ENCODE measurements at places on chromosomes 2 and 18.

DNA sequence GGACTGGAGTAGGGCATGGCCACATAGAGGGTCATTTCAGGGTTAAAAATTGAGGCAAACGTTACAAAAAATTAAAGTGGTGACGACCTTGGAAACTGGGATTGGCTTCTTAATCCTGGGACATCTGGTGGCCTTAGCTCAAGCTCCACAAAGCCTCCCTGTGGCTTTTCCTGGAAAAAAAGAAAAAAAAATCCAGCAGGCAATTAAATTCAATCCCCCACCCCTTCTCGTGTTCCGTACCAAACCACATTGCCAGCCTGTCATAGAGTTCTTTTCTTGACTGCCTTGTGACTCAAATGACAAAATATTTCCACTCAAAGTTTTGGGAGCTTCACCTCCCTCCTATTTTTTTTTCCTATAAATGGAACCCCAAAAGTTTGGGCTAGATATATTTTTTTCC is 195.6 kb downstream of the HRH4 start:
- no peak for DNase-seq

GRCh38 chr2:75464348-75464946 is 96.3 kb downstream of the EVA1A start:
- DNase-seq, result no peak

DNA sequence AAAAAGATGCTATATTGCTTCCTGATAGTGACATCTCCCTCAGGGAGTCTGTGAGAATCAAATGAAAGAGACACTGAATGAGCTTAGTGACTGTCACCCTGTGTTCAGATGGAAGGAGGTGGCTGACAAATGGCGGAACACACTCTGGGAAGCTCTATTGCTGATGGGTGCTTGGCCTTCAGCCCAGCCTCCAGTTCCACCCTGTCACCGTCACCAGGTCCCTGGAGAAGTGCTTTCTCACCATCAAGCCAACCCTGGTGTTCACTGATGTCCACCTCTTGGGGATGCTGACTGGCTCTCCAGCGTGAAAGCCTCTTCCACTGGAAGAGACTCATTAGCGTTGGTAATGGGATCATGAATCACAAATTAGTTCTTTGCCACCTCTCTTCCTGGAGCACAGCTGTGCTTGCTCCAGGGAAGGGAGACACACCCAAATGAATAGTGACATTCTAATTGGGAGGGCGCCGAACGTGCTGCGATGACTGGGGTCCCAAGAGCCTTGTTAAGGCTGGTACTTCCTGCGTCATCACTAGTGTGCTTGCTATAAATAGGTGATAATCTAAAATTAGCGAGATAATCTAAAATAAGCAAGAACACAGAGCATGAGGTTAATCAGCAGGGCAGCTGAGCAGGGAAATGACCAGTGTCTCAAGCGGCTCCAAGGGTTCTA is 154.0 kb downstream of the CLIP4 start:
- DNase-seq, result no peak

- no peak for DNase-seq
These were observed 187.5 kb upstream of the ACVR2A start for GRCh38 chr2:147657086-147658000.

DNA sequence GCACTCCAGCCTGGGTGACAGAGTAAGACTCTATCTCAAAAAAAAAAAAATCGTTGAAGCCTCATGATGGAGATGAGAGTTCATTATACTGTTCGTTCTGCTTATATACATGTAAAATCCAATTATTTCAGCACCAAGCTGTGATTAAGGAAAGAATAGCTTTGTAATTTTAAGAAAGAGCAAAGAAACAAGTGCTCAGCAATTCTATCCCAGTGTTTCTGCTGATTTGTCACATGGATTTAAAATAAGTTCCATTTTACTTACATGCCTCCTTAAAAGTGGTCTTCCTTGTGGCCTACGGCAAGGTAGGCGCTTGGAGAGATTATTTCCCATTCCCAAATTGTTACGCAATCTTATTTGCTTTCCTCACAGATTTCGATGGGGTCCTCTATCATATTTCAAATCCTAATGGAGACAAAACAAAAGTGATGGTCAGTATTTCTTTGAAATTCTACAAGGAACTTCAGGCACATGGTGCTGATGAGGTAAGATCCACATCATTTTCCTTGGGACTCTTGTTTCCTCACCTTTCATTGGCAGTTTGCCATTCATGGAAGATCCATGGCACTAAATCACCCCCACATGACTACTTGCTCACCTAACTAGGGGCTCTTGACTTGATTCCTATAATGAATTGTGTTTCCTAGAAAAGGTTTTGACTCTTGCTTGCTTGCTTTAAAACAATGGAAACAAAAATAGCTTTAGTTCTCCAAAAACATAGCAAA is 11.5 kb downstream of the ARPC2 start:
- DNase-seq, result no peak

DNA sequence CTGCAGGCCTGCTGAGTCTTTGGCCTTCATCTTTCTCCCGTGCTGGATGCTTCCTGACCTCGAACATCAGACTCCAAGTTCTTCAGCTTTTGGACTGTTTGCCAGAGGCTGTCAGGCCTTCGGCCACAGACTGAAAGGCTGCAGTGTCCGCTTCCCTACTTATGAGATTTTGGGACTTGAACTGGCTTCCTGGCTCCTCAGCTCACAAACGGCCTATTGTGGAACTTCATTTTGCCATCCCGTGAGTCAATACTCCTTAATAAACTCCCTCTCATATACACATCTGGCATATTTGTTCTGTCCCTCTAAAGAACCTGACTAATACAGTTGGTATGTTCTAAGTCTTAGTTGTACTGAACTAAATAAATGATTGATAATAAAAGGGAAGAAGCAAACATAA is 702.8 kb upstream of the LINC00305 start:
- DNase-seq, result no peak

DNA sequence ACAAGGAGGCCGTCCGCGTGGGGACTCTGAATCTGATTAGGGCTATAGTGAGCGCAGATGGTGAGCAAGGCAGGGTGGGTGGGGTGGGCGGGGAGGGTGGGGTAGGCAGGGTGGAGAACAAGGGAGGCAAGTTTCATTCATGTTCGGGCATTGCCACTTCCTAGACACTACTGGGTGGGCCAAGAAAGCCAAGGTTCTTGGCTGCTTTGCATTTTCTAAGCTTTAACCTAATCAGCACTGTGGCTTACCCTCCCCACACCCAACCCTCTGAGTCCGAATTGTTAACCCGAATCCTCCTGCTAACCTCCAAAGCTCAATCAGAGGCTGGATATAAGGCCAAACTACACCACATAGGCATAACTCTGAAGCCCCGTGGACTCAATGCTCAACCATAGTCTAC is 18.1 kb downstream of the MROH2A start:
- DNase-seq, result no peak

DNA sequence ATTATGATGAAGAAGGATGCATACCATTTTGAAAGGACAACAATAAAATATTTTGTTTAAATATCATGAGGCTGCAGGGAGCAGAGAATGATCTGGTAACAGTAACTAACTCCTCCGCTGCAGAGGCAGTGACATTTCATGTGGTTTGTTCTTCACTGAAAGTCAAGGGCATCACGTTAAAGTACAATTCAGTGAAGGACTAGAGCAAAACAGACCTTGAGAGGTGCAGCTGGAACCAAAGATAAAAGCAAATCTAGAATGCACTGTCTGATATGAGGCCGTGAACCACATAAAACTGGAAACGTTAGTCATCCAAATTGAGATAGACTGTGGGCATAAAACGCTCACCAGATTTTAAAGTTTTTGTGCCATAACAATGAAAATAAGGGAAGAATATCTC is 522.9 kb upstream of the TNP1 start:
- DNase-seq, result no peak

- DNase-seq, result no peak
These were observed 62.8 kb upstream of the RNF152 start for GRCh38 chr18:61955644-61956043.

DNA sequence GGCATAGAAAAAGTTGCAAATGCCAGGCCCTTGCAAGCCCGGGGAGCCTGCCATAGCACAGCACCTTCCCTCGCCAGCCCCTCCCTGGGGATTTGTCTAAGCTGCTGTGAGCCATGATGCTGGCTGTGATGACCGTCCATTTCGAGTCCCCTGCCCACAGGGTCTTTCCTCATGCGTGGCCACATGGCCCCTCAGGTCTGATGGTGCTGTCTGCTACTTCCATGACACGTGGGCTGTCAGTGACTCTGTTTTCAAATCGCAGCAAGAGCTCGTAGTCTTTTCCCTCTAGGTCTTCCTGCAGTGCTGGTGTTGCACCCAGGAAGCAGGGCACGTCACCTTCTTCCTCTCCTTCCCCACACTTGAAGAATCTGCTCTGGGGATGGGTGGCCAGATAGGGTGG is 15.5 kb upstream of the GNAL start:
- DNase-seq, result no peak

DNA sequence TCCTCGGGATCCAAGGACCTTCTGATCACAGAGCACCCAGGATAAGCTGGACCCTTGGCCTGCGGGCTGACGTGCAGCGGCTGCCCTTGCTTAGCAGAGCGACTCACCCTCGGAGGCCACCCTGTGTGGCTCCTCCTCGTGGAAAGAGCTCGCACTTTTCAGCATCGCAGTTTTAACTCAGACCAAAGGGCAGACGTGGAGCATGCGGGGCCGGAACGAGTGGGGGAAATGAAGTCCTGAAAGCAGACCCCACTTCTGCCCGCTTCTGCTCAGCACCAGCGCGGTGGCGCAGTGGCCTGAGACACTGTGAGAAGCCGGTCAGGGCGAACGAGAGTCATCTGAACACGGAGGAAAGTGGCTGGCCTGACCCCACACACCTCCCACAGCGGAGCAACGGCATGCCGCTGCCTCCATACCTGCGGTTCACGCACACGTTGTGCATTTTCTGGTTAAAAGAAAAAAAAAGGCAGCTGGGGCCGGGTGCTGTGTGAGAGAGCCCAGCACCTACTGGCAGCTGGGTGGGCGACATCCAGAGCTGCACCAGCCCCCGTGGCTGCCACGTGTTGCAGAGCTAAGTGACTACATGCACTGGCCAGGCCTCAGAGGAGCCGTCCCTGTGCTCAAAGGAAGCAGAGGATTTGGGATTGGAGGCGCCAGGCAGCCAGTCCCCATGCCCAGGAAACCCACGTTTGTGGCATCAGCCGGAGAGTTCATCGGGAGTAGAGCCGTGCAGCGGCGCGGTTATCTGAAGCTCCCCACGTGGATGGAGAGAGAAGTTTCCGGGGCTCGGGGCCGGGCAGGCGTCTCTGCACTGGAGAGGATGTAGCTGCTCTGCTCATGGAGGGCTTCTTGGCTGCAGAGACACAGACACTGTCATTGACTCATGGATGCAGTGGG is 89.7 kb downstream of the USP40 start:
- DNase-seq, result no peak

GRCh38 chr2:241897231-241897916 is 27.8 kb downstream of the RTP5 start:
- DNase-seq, result no peak

- DNase-seq, result no peak
These were observed 192.3 kb upstream of the OSR1 start for GRCh38 chr2:19550750-19551149.

GRCh38 chr18:26992926-26993325 is 127.4 kb upstream of the AQP4 start:
- no peak for DNase-seq

- DNase-seq, result peak; percentile 28
These were observed 60.7 kb downstream of the CXCR4 start for GRCh38 chr2:136057023-136057801.

DNA sequence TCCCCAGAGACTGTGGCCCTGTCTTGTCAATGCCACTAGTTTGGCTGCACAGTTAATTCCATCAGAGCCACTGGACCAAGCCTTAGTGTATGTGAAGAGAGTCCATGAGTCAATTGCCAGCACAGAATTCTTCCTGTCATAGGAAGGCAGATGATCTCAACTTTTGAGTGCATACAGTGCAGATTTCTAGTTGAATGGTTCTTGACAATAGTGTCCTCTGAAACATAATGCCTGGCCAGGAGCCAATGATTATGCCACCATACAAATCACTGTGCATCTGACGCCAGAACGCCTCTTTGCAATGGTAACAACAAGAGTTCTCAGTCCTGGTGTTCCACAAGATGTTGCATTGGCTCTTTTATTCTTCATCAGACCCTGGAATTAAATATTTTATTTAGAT is 7.1 kb downstream of the NEUROD1 start:
- DNase-seq, result no peak

DNA sequence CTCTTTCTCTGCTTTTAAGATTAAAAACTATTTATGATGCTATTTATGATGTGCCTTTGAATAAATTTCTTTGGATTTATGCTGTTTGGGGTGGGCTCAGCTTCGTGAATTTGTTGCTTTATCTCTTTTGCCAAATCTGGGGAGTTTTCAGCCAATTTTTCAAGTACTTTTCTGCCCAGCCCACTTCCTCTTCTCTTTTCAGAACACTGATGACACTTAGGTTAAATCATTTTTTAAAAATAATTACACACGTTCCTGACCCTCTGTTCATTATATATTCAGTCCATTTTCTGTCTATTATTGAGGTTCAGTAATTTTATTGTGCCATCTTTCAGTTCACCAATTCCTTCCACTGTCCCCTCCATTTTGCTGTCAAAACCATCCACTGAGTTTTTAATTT is 14.8 kb upstream of the BCL2L11 start:
- DNase-seq, result no peak

DNA sequence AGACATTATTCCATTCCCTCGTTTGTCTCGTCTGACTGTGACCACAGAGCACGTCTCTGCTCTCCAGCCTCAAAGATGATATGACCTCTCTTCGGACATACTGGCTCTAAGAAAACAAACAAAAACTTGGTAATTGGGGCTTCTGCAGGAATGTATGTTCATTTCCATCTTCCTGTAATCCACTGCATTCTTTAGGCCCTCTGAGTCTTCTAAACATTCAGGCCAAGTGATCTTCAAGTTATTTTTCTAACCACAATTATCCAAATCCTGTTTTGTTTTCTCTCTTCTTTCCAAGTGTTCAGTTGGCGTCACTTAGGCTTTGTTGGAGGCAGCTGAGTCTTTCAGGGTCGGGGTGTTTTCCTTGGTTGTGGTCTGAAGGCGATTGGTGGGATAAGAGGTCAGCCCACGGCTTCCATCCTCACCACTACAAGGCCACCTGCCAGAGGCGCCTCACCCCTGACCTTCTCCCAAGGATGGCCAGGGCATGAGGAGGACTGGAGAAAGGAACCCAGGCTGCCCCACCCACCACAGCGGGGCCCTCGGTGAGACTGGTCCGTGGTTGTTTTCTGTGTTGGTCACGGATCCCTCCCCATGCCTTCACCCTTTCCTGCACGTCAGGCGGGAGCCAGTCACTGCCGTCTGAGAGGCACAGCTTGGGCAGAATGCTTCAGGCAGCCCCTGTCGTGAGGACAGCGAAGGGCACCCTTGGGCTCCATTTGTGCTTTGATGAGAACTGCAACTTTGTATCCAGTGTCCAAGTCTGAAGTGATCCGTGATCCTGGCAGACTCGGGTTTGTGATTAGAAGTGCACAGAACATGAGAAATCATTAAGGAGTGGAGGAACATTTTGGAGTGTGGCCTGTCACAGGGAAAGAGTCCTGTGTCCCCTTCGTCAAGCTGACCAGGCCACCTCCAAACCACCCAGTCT is 88.6 kb upstream of the FHL2 start:
- no peak for DNase-seq

- DNase-seq, result no peak
These were observed 39.2 kb downstream of the EPAS1 start for GRCh38 chr2:46336283-46336959.
